Type B pancreatic cell (in vitro differentiated cells): ENCODE measurements at places on chromosomes 7 and 10.
A peak's percentile ranks its signal among the peaks of the same experiment; 100 is the strongest.

- peak overlapping the region; percentile 91 for H3K27ac ChIP-seq
- no peaks in the 10 kb centered on the region for H3K27me3 ChIP-seq
- H3K36me3 ChIP-seq = no peaks in the 10 kb centered on the region
- peaks cover 59% of the 10 kb centered on the region for H3K4me1 ChIP-seq
- peak overlapping the region; percentile 37 for H3K4me3 ChIP-seq
Observed at GRCh38 chr10:121079226-121079625, 228.1 kb downstream of the WDR11 start.

DNA sequence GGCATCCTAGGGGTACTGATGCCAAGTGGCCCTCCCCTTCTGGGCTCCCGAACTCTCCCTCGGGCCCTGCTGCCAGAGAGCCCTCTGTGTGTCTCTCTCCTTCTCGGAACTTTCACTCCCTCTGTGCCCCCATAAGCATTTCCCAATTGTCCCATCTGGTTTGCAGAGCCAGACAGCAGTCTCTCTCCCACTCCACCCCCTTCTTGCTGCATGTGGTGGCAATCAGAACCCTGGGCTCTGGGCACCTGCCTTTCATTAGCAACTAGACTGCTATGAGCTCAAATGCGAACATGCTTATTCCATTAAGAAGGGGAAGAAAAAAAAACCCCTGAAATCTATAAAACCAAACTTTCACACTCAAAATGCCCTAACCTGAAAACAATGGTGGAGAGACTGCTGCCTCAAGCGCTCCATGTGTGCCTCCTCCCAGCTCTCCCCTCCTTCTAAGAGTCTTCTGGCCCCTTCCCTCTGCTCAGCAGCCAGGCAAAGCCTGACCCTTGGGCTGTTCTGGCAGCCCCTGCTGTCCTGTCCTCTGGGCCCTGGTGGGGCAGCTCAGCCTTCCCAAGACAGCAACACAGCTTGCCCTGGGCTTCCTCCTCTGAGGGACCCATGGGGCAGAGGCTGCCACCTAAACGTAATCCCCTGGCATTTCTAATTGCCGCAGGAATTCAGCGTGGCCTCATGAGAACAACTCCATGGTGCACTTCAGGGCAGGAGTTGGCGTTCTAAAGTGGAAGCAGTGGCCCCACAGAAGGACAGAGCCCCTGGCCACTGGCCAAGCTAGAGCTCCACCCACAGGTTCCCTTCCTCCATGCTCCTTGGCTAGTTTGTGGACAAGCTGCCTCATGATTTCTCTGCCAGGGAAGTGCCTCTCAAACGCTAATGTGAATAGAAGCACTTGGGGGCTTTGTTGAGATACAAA lies 415.4 kb downstream of the PLXNA4 start:
- H3K27me3 ChIP-seq = peaks cover 28% of the 10 kb centered on the region
- H3K36me3 ChIP-seq = no peaks in the 10 kb centered on the region
- peaks cover 27% of the 10 kb centered on the region for H3K4me1 ChIP-seq
- no peak for DNase-seq

GRCh38 chr10:7408291-7409044 lies 2.4 kb downstream of the SFMBT2 start:
- H3K4me3 ChIP-seq = peak overlapping the region; percentile 93
- H3K36me3 ChIP-seq = peaks cover 8% of the 10 kb centered on the region
- peak overlapping the region; percentile 83 for H3K27ac ChIP-seq
- no peak for DNase-seq

GRCh38 chr7:36600869-36601530 lies 123.3 kb downstream of the AOAH start:
- H3K27me3 ChIP-seq = no peaks in the 10 kb centered on the region
- H3K4me3 ChIP-seq = no peak overlapping the region
- no peaks in the 10 kb centered on the region for H3K36me3 ChIP-seq
- DNase-seq = no peak

DNA sequence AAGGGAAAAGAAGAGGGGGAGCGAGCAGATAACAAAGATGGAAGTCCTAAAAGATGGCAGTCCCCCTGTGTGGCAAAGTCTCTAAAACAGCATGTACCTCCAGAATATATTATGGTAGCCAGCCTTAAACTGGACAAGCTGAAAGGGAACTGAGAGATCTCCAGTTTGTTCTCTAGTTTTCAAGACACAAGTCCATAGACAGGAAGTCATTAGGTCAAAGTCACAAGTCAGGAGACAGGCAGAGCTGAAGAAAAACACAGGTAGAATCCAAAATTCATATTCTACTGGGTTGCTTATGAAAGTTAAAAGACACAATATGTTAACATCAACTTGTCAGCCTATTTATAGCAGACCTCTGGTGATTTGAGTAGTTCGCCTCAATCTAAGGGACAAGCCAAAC lies 38.7 kb downstream of the FAM107B start:
- H3K27ac ChIP-seq = no peak overlapping the region
- H3K4me3 ChIP-seq = no peak overlapping the region
- H3K4me1 ChIP-seq = peaks cover 13% of the 10 kb centered on the region

GRCh38 chr7:155368894-155369600 lies 71.4 kb downstream of the INSIG1 start:
- no peaks in the 10 kb centered on the region for H3K36me3 ChIP-seq
- peaks cover 5% of the 10 kb centered on the region for H3K4me1 ChIP-seq
- peaks cover 73% of the 10 kb centered on the region for H3K27me3 ChIP-seq
- H3K27ac ChIP-seq = no peak overlapping the region
- DNase-seq = no peak

GRCh38 chr7:81232084-81232799 lies 313.4 kb upstream of the SEMA3C start:
- H3K4me1 ChIP-seq = peaks cover 9% of the 10 kb centered on the region
- H3K4me3 ChIP-seq = no peak overlapping the region
- H3K36me3 ChIP-seq = no peaks in the 10 kb centered on the region
- no peaks in the 10 kb centered on the region for H3K27me3 ChIP-seq
